ENCODE measurements at places on chromosomes 1 and 21. TPM values are rescaled to one million over a fixed set of nuclear protein-coding genes. Genes with fewer than 3 reads are reported as not detected.

DNA sequence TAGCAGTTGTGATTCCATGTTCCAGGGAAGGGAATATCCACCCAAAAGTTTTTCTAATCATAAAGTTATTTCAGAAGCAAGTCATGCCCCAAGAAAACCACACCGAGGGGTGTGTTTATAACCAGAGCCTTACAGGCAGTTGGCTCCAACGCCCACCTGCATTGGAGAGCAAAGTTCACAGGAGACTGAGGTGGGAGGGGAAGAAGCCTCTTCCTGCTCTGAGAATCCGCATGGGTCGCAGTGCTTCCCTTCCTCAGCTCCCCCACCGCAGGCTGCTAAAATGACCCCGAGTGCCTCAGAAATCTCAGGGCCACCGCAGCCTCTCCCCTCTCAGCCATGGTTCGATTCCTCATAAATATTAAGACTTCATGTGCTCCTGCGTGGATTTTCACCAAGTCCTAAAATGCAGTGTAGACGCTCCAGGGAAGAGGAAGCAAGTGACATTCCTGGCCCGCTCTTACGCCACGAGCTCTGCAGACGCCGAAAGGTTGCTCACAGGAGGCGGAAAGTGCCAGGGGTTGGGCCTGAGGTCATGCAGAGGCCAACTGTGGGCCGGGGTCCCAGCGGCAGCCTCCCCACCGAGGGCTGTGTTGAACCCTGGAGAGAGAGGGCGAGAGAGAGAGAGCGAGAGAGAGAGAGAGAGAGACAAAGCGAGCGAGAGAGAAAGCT, 13.4 kb upstream of the SPSB1 start:
- no peaks in the 10 kb centered on the region for H3K27me3 ChIP-seq
- no peaks in the 10 kb centered on the region for H3K36me3 ChIP-seq
- H3K27ac ChIP-seq: no peak overlapping the region
- no peak overlapping the region for H3K4me3 ChIP-seq
- H3K4me1 ChIP-seq: peaks cover 4% of the 10 kb centered on the region
- no peak for DNase-seq

DNA sequence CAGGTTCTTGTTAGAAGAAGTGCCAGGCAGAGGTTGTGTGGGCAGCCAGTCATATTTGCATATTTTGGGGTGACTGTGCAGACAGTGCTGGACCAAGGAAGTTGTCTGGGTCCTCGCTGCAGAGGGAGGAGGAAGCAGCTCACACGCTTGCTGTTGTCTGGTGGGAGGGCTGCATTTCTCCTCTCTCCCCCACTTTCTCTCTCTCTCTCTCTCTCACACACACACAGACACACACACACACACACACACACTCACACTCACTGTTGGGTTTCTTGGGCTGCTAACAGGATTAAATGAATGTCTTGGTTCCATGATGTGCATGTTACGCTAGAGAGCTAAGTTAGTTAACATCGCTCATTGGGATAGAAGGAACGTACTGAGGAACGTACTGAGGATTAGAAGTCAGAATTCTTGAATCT, 72.9 kb downstream of the AGPAT3 start:
- H3K27ac ChIP-seq: no peak overlapping the region
- peaks cover 6% of the 10 kb centered on the region for H3K4me1 ChIP-seq
- H3K4me3 ChIP-seq: no peak overlapping the region
- no peaks in the 10 kb centered on the region for H3K36me3 ChIP-seq

GRCh38 chr21:39756285-39756684, 11.3 kb downstream of the IGSF5 start:
- H3K27ac ChIP-seq: no peak overlapping the region
- no peak overlapping the region for H3K4me3 ChIP-seq
- H3K27me3 ChIP-seq: no peaks in the 10 kb centered on the region
- no peak for DNase-seq

DNA sequence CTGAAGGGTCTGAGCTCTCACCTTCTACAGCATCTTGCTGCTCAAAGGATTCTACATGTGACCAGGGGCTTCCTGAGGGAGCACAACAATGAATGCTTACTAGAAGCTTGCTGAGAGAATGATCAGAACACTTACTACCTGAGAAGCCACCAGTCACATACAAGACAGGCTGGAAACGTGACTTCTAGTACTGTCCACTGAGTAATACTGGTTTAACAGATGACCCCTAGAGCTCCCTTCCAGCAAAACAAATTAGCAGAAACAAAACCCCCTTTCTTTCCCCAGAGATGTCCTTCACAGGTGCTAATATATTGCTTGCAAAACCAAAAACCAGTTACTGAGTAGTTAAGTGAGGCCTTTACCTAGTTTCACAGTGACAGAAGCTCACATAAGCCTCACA, 2.1 kb downstream of the TAF5L start:
- no peaks in the 10 kb centered on the region for H3K36me3 ChIP-seq
- no peak for DNase-seq
- no peaks in the 10 kb centered on the region for H3K27me3 ChIP-seq
- H3K4me3 ChIP-seq: no peak overlapping the region

DNA sequence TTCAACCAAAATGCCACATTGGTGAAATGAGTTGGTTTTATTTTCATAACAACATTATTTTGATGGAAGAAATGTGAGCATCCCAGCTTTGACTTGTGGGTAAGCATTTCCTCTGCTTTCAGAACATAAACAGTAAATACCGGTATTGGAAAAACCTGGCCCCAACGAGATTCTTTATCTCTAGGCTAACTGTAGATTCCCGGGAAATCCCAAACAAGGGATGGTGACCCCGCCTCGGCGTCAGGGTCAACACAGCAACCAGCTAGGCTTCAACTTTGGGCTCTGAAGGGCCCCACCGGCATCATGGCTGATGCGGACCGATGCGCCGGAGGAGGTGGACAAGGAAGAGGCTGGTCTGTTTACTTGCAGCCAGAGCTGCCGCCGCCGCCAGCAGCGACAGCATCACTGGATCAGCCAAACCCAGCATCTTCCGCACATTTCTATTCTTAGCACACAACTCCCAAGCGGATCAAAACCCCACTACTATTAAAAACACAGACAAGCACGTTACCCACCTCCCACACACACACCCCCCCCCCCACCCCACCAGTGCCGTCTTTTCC, 1.1 kb downstream of the AKT3 start:
- peak overlapping the region; percentile 34 for H3K27ac ChIP-seq
- H3K4me3 ChIP-seq: peak overlapping the region; percentile 93
- DNase-seq: peak; percentile 78
- H3K4me1 ChIP-seq: peaks cover 18% of the 10 kb centered on the region
- H3K27me3 ChIP-seq: peaks cover 16% of the 10 kb centered on the region
- no peaks in the 10 kb centered on the region for H3K36me3 ChIP-seq

DNA sequence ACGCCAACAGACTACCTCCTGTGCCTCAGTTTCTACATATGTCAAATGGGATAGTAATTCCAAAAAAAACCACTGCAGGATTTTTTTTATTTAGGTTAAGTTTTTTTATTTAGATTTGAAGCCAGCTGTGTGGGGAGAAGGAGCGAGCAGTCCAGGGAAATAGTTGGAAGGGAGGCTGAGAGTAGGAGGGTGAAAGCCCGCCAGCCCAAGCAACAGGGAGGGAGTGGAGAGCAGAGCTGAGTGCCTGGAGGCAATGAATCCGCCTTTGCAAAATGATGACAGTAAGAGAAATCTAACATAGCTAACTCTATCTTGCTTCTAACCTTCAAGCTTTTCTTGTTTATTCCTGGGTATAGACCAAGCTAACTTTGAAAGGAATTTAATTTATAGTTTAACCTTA, 15.6 kb upstream of the C1orf198 start:
- H3K27ac ChIP-seq: no peak overlapping the region
- H3K27me3 ChIP-seq: no peaks in the 10 kb centered on the region
- peaks cover 11% of the 10 kb centered on the region for H3K4me1 ChIP-seq
- no peak overlapping the region for H3K4me3 ChIP-seq
- DNase-seq: no peak

DNA sequence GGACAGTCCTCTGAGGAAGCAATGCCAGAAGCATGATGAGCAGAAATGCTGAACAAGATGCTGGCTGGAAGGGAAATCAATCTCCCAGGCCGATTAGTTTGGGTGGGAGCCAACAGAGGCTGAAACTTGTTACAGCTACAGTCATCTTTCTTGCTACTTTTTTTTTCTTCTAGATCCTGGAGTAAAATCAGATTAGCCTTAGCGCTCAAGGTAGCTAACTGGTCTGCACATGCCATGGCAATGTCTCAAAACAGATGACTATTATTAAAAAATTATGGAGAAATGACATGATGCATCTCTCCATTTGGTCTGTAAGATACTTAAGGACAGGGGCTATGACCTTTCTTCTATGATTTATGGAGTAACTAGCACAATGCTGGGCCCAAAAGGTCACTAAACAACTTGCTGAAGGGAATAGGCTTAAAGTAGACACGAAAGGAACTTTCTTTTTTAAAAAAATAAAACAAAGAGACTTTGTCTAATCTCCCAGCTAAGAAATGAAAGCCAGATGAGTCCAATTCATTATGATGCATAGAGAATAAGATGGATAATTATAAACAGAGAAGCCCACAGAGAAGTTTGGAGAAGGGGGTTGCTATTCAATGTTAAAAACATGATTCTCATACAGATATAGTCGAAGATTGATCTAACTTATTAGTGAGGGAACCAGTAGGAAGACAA, 42.5 kb downstream of the UTP25 start:
- DNase-seq: no peak
- H3K27me3 ChIP-seq: no peaks in the 10 kb centered on the region
- H3K27ac ChIP-seq: no peak overlapping the region
- H3K36me3 ChIP-seq: no peaks in the 10 kb centered on the region
- peaks cover 12% of the 10 kb centered on the region for H3K4me1 ChIP-seq
- no peak overlapping the region for H3K4me3 ChIP-seq

DNA sequence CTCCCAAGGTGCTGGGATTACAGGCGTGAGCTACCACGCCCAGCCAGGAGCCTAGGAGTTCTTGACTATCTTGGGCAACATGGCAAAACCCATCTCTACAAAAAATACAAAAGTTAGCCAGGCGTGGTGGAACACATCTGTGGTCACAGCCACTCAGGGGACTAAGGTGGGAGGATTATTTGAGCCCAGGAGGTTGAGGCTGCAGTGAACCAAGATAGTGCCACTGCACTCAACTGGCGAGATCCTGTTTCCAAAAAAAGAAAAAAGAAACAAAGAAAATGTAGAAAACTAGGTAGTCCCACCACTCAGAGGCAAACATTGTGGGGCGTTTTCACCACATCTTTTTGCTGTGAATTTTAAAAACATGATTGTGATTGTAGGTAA, 141.3 kb downstream of the ZZZ3 start:
- no peaks in the 10 kb centered on the region for H3K27me3 ChIP-seq
- H3K36me3 ChIP-seq: no peaks in the 10 kb centered on the region
- DNase-seq: no peak
- no peak overlapping the region for H3K4me3 ChIP-seq

The SNX7 gene
- 33.9 TPM for total RNA-seq

The DHX9 gene
- total RNA-seq: 257 TPM

DNA sequence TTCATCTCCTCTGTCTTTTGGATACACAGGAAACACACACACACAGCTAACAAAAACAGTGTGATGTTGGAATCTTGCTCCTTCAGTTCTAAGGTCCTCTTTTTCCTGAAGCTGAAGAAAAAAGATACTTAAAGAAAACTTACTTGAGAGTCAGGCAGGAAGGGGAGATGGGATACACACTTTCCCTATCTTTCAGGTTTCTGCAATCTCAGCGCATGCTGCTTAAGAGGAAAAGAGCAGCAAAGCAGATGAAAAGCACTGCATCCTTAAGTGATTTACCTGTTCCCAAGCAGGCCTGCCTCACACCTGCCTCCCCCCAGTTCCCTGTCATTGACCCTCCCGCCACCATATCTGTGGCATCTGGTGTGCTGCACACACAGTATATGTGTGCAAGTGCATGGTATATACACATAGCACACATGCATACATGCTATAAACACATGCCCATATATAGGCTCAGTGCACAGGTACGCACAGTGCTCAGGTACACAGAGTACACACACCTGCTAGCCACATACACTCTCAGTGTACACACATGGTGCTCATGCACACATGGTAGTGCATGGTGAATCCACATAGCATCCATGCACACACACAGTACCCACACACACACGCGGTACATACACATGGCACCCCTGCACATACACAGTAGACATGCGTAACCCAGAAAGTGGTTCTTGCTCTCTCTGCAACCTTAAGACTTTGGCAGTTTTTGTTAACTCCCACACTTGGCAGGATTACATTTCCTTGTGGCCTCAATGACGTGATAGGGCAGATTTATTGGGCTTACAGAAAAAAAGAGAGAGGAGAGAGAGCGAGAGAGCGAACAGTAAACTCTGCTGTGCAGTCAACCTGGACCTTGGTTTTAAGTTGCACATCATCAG, 166.9 kb downstream of the TOMM20 start:
- H3K4me3 ChIP-seq: no peak overlapping the region
- H3K27me3 ChIP-seq: no peaks in the 10 kb centered on the region
- no peaks in the 10 kb centered on the region for H3K36me3 ChIP-seq
- H3K4me1 ChIP-seq: peaks cover 29% of the 10 kb centered on the region

GRCh38 chr1:177880339-177880891, 89.4 kb downstream of the SEC16B start:
- H3K27me3 ChIP-seq: no peaks in the 10 kb centered on the region
- no peak overlapping the region for H3K27ac ChIP-seq
- DNase-seq: no peak
- no peaks in the 10 kb centered on the region for H3K4me1 ChIP-seq

The NPHS2 gene
- not detected for total RNA-seq

The CENPF gene
- 213 TPM for total RNA-seq

- DNase-seq: no peak
- H3K4me3 ChIP-seq: no peak overlapping the region
- H3K27ac ChIP-seq: no peak overlapping the region
Observed at GRCh38 chr1:69794831-69795230, 227.1 kb downstream of the LRRC7 start.

DNA sequence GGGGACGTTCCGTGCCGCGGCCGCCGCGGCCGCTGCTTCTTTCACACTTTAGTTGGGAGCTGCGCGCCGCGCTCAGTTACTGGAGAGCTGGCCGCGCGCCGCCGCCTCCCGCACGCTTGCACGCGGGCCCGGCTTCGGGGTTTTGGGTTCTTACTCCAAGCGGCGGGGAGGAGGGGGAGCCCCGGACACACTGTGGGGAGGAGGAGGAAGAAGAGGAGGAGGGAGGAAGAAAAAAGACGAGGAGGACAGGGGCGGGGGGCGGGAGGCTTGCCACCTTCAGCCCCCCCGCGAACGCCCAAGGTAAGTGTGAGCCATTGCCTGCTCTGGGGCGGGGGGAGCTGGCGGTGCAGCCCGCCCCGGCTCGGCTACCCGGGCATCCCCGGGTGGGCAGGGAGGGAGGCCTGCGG, 243 bp downstream of the C1orf21 start:
- no peak for DNase-seq
- no peaks in the 10 kb centered on the region for H3K27me3 ChIP-seq
- peaks cover 61% of the 10 kb centered on the region for H3K4me1 ChIP-seq
- no peaks in the 10 kb centered on the region for H3K36me3 ChIP-seq
- H3K4me3 ChIP-seq: peak overlapping the region; percentile 84

GRCh38 chr1:199287647-199288046, 648.8 kb downstream of the PTPRC start:
- H3K4me3 ChIP-seq: no peak overlapping the region
- H3K36me3 ChIP-seq: no peaks in the 10 kb centered on the region
- no peak for DNase-seq
- H3K4me1 ChIP-seq: no peaks in the 10 kb centered on the region
- H3K27ac ChIP-seq: no peak overlapping the region

All from neural progenitor cell (in vitro differentiated cells).